Stimulated activated CD4-positive, alpha-beta T cell treated with anti-CD3 and anti-CD28 coated beads, Interleukin-12 subunit alpha, Interleukin-12 subunit beta, amount 100 ng/mL, for 4 hours (primary cell): ENCODE measurements at places on chromosomes 7 and 10.

GRCh38 chr10:10038348-10038747, 979.3 kb upstream of the CELF2 start:
- DNase-seq = no peak

GRCh38 chr7:80053124-80053523, 81.5 kb upstream of the GNAI1 start:
- no peak for DNase-seq

DNA sequence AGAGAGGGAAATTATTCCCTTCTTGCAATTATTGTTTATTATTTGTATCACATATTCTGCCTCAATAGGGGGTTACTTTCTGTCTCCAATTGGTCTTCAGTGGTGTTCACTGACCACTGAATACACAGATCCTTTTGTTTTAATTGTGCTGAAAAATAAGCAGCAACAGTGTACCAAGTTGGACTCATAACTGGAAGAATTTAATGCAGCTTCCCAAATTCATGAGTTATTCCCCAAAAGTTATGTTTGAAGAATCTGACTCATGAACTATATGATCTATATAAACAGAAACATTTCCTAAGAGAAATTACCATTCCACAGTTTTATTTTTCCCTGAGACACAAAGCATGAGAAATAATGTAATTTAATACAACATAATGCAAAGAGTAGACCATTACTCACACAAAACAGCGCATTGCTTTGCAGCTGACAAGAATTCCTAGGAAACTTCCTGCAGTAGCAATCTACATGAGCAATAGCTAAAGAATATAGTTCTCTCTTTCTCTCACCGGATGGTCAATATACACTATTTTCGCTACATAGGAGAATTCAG, 479.2 kb downstream of the HTR7 start:
- no peak for DNase-seq

- no peak for DNase-seq
Observed at GRCh38 chr7:106493041-106493731, 167.8 kb downstream of the CCDC71L start.

GRCh38 chr7:28208506-28208905, 27.9 kb upstream of the JAZF1 start:
- DNase-seq = no peak

GRCh38 chr10:69362471-69362954, 54.2 kb downstream of the TACR2 start:
- no peak for DNase-seq

DNA sequence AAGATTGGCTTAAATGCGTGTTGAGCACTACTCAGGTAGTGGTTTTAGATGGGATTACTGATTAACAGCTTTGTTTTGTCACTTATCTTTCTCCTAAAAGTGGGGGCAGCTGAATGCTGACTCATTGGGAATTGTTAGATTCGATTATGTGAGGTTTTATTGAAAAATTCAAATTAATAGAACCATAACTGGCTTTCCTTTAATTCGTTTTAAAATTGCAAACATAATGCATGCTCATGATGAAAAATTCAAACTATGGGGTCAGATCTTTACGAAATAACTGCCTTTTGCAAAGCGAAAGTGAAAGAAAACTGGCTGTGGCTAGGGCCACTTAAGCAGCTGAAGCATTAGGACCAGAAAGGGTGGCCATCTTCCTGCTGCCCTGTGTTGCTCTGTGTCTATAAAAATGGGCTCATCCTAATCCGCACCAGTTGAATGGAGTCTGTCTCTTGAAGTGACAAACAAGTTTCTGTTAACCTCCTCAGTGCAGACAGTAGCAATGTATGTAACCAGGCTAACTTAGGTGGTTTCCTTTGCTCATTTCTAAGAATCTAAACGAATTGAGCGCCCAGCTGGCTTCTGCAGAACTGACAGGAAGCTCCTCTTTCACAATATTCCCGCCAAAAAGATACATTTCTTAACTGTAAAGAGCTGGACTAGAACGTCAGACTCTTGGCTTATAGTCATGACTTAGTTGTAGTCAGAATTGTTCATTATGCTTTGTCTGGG, 27.8 kb downstream of the DENND10 start:
- no peak for DNase-seq

GRCh38 chr7:20510573-20510900, 104.9 kb upstream of the ABCB5 start:
- no peak for DNase-seq

GRCh38 chr7:11848251-11848650, 16.3 kb upstream of the THSD7A start:
- DNase-seq = no peak

DNA sequence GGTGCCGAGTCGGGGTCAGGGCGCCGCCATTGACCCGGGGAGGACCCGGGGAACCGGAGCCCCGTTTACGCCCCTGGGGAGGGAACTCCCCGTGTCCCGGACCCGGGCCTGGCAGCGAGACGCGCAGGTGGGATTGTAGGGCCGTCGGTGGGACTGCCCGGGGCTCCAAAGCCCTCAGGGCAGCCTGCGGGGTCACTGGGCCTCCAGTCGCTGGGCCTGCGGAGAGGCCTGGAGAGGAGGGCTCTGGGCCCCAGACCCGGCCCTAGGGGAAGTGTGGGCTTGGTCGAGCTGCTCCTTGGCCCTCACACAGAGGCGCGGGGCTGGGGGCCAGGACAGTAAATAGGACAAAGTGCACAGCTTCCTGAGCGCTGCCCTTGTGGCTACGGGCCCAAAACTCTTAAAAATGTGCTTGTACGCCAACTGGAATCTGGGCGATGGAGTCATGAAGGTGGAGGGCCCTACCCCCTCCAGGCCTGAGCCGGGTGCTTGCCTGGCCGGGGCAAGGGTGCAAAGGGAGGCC, 657 bp downstream of the ECHDC3 start:
- no peak for DNase-seq

DNA sequence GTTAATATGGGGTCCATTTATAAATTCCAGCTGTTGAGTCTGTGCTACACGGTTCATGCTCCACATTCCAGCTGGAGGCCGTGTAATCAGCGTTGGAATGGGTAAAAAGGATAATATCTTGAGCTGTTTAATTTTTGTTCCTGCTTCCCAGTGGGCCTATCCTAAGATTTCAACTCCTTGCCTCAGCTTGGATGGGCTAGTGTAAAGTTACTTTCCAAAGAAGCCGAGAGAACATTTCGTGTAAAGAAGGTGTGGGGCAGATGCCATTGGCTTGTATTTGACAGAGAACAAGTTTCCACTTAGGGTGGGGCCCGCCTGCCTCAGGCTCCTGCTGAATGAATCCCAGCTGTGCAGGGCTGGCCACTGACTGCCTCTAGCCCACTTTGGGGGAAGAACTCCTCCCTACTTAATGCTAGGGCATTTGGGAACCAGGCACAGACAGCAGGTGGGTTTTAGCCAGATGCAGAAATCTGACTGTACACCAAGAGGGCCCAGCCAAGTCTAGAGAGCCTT, 125.9 kb upstream of the LYZL2 start:
- no peak for DNase-seq

DNA sequence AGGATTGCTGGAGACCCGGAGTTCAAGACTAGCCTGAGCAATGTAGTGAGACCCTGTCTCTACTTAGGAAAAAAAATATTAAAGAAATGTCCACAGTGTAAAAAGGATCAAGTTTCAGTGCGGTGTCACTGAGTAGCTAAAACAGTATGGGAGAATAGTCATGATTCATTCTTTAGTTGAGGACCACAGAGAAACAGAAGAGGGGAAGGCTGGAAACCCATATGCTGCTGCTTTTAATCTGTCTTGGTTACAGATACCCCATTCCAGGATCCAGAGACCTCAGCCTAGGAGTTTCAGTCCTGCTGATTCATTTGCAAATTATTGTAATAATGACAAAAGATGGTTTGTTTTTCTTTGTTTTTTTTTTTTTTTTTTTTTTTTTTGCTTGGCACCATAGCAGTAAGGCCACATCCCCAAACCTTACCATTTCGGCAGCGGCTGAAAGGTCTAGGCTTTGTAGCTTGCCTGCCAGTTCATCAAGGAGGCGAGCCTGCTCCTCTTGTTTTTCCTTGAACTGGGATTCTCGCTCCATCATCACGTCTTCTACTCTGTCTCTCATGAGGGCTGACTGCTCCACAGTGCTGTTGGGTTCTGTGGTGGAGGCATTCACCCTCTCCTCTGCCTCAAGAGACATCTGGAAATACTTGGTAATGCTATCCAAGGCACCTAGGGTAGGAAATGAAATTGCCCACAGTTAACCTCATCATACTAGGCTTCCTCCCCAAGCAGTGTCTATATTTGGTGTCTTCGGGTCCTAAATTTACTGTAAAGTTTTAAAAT, 44.2 kb downstream of the DLD start:
- no peak for DNase-seq

- DNase-seq = no peak
Observed at GRCh38 chr7:135189221-135189662, 18.7 kb upstream of the CYREN start.

DNA sequence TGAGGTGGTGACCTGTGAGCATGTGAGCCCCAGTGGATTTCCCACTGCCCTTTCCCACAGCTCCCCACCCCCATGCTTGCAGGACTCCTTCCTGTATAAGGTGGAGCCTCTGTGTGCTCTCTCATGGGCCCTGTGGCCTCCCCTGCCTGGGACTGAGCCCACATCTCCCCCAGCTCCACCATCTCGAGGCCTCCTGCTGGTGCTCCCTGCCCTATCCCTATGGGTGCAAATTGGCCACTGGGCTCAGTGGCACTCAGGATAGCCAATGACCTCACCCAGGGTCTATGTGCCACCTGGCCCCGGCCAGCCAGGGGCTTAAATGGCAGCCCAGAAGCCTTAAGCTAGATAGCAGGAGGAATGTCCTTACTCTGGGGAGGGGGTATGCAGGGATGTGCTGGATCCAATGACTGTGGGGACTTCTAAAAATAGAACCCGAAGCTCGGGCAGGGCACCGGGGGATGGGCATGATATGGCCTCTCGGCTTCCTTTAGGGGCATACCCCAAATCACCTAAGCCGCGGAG, 2.0 kb downstream of the LDB3 start:
- no peak for DNase-seq

- DNase-seq = no peak
Observed at GRCh38 chr10:48613016-48613415, 8.1 kb upstream of the ARHGAP22 start.

DNA sequence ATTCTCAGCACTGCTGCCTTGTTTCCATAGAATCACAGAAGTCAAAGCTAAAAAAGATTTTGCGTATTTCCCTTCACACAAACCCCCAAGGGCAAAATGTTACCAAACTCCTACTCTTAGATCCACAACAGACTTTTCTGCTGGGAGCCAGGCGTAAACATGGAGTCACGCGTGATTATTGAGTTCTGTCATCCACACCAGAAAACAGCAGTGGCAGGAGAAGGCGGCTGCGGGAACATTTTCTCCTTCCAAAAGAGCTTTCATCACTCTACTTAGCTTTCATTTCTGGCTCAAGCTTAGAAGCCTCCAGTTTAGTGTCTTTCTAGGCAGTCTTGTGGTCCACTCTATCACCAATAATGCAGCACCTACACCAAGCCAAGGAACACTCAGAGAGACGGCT, 712.9 kb upstream of the NRP1 start:
- DNase-seq = no peak
